ENCODE measurements at places on chromosomes 4 and X. TPM values are rescaled to one million over a fixed set of nuclear protein-coding genes. Genes with fewer than 3 reads are reported as not detected.

The RHOXF2 gene
- total RNA-seq = not detected

The EDNRA gene
- 181 TPM for total RNA-seq

The GYPE gene
- not detected for total RNA-seq

The SYN1 gene
- 0.71 TPM for total RNA-seq

- DNase-seq = no peak
Observed at GRCh38 chrX:5051831-5052491, 1176.7 kb downstream of the NLGN4X start.

- no peak for DNase-seq
Observed at GRCh38 chr4:113973345-113973744, 6.1 kb downstream of the ARSJ start.

The CSAG3 gene
- not detected for total RNA-seq

- no peak for DNase-seq
Observed at GRCh38 chr4:52658641-52659000, 480 bp downstream of the USP46 start.

GRCh38 chr4:169229571-169230028 lies 41.2 kb downstream of the SH3RF1 start:
- DNase-seq = no peak

DNA sequence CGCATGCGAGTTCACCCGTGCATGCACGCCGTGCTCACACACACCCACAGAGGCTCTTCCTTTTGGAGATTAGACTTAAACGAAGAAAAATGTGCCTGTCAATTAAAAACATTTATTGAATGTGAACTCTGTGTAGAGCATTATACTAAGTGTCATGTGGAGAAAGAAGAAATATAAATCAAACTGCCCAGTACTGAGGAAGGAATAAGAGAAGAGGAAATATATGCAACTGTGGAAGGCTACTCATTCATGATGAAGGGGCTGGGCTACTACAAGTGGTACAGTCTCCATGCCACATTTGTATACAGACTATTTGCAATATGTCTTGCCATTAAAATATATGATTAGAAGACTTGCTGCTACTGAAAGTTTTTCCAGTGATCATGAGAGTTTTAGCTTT lies 714.7 kb downstream of the DMD start:
- DNase-seq = no peak

GRCh38 chr4:24473309-24473721 lies 111.0 kb downstream of the DHX15 start:
- no peak for DNase-seq

The UGT8 gene
- not detected for total RNA-seq

- DNase-seq = no peak
Observed at GRCh38 chr4:39235021-39235420, 52.7 kb downstream of the WDR19 start.

The AR gene
- 10.2 TPM for total RNA-seq

DNA sequence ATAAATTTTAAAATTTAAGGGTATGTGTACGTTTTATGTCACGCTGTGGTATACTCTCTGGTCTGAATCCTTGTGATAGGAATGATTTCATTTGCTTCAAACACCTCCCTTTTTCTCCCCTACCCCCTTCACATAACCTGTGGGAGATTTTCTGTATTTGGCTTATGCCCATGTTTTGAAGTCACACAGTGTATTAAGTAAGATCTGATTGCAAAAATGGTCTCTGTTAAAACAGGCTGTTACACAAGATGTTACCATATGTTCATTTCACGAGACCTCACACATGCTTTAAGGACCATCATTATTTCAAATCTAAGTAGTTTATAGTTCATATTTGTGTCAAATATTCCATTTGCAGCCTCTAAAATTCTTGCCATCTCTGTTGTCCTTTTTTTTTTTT lies 63.5 kb downstream of the TMEM131L start:
- DNase-seq = no peak
